ENCODE measurements at places on chromosomes 12 and 14. TPM values are rescaled to one million over a fixed set of nuclear protein-coding genes. Genes with fewer than 3 reads are reported as not detected.

The CISTR gene
- total RNA-seq: not detected

GRCh38 chr12:118274066-118274465, 98.6 kb downstream of the TAOK3 start:
- H3K4me3 ChIP-seq: no peak overlapping the region
- no peak overlapping the region for H3K27ac ChIP-seq
- no peak for DNase-seq

GRCh38 chr14:69170839-69171238, 17.9 kb upstream of the DCAF5 start:
- no peak overlapping the region for H3K27ac ChIP-seq
- peaks cover 3% of the 10 kb centered on the region for H3K27me3 ChIP-seq

- H3K27ac ChIP-seq: no peak overlapping the region
- no peak overlapping the region for H3K4me3 ChIP-seq
- DNase-seq: no peak
- no peaks in the 10 kb centered on the region for H3K4me1 ChIP-seq
These were observed 3.7 kb downstream of the RNASE9 start for GRCh38 chr14:20557212-20557542.
